ENCODE measurements at places on chromosomes 13 and 19.
A peak's percentile ranks its signal among the peaks of the same experiment; 100 is the strongest.

DNA sequence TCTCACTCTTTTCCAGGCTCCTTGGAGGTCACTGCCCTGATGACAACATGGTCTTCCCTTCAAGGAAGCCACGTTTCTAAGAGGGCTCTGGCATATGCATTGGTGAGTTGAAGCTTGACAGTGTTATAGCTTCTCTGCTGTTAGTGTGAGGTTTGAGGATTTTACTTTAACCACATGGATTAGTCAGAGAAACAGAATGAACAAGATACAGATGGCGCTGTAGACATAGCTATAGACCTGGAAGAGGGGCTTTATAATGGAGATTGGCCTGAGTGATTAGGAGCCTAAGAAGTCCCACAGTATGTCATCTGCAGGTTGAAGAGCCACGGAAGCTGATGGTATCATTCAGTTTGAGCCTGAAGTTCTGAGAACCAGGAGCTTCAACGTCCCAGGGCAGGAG is 18.4 kb upstream of the URI1 start:
- no peak overlapping the region for H3K4me3 ChIP-seq
- H3K36me3 ChIP-seq = no peaks in the 10 kb centered on the region
- H3K27ac ChIP-seq = no peak overlapping the region
- H3K27me3 ChIP-seq = no peaks in the 10 kb centered on the region
- H3K4me1 ChIP-seq = no peaks in the 10 kb centered on the region
- DNase-seq = no peak

GRCh38 chr19:16441661-16442162 is 30.1 kb downstream of the EPS15L1 start:
- no peaks in the 10 kb centered on the region for H3K27me3 ChIP-seq
- no peak for DNase-seq
- no peaks in the 10 kb centered on the region for H3K36me3 ChIP-seq
- H3K4me1 ChIP-seq = peaks cover 49% of the 10 kb centered on the region

GRCh38 chr13:94317063-94317491 is 162.4 kb downstream of the DCT start:
- H3K27ac ChIP-seq = no peak overlapping the region
- H3K4me3 ChIP-seq = no peak overlapping the region
- no peak for DNase-seq
- H3K27me3 ChIP-seq = no peaks in the 10 kb centered on the region
- H3K4me1 ChIP-seq = no peaks in the 10 kb centered on the region
- no peaks in the 10 kb centered on the region for H3K36me3 ChIP-seq

DNA sequence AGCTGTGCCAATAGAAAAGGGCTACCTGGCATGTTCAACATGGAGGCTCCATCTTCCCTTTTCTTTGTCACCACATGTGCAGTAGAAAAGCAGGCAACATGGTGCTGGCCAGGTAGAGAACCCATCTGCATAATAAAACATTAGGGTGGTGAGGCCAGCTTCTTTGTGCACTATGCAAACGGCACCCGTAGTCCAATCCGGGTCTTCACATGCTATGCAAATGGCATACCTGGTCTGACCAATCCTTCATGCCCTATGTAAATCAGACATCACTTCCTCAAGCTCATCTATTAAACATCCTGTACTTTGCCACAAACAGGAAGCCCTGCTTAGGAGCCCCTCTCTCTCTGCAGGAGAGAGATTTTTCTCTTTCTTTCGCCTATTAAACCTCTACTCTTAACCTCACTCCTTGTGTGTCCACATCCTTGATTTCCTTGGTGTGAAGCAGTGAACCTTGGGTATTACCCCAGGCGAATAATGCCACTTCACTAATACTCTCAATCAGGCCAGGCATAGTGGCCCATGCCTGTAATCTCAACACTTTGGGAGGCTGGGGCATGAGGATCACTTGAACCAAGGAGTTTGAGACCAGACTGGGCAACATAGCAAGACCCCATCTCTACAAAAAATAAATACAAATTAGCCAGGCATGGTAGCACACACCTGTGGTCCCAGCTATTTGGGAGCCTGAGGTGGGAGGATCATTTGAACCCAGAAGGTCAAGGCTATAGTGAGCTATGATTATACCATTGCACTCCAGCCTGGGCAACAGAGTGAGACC is 111.3 kb upstream of the MRI1 start:
- H3K27ac ChIP-seq = no peak overlapping the region
- DNase-seq = no peak
- H3K27me3 ChIP-seq = no peaks in the 10 kb centered on the region
- H3K4me3 ChIP-seq = no peak overlapping the region

GRCh38 chr19:28472843-28473242 is 740.1 kb downstream of the UQCRFS1 start:
- no peak overlapping the region for H3K4me3 ChIP-seq
- H3K27me3 ChIP-seq = no peaks in the 10 kb centered on the region
- DNase-seq = no peak
- no peaks in the 10 kb centered on the region for H3K4me1 ChIP-seq
- H3K36me3 ChIP-seq = no peaks in the 10 kb centered on the region

DNA sequence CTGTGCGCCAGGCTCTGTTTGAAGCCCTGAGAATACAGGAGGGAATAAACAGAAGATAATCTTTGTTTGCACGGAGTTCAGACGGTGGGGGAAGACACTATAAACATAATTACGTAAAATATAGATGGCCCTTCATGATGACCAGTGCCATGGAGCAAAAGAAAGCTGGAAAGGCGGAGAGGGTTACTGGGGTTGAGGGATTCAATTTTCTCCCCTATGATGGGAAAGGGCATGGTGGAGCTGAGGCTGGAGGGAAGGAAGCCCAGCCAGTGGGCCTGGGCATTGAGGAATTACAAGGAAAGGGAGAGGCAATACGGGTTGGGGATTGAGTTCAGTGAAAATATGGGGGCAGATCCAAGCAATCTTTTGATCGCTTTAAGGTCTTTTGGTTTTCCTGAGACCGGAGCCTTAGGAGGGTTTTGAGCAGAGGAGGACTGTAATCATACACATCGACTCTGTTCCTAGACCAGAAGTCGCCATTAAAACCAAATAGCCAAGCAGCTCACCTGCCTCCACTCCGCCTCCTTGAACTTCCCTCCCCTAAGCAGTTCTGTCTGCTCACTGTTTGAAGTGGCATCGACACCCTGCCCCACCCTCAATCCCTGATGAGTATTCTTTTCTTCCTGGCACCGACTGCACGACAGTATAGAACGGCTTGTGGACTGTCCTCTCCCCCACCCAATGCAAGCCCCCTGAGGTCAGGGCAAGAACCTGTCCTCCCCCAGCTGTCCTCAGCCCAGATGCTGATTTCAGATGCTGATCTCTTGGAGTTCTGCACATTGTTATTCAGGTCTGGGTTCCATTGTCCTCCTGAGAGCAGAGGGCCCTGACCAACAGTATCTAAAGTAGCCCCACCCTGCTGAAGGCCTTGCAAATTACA is 813 bp upstream of the ZNF296 start:
- no peaks in the 10 kb centered on the region for H3K36me3 ChIP-seq
- DNase-seq = no peak
- peak overlapping the region; percentile 66 for H3K27ac ChIP-seq
- peaks cover 53% of the 10 kb centered on the region for H3K4me1 ChIP-seq
- H3K27me3 ChIP-seq = no peaks in the 10 kb centered on the region

DNA sequence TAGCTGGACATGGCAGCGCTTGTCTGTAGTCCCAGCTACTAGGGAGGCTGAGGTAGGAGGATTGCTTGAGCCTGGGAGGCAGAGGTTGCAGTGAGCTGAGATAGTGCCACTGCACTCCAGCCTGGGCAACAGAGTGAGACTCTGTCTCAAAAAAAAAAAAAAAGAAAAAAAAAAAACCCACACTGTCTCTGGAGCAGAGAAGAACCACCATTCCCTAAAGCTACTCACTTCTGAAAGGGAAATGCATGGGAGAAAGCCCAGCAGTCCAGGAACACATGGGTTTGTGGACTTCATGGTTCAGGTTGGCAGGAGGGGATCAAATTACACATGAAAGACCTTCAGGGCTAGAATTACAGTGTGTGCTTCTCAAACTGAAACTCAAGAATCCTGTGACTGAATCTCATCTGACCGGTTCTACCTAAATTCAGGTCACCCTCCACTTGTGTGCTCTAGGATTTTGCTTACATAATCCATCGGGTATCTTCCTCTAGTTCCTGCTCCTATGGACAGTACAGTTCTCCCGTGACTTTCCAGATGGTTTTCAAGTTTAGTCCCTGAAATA is 30.2 kb upstream of the CPB2 start:
- DNase-seq = no peak
- no peak overlapping the region for H3K27ac ChIP-seq
- no peak overlapping the region for H3K4me3 ChIP-seq
- no peaks in the 10 kb centered on the region for H3K4me1 ChIP-seq
- no peaks in the 10 kb centered on the region for H3K36me3 ChIP-seq
- no peaks in the 10 kb centered on the region for H3K27me3 ChIP-seq

DNA sequence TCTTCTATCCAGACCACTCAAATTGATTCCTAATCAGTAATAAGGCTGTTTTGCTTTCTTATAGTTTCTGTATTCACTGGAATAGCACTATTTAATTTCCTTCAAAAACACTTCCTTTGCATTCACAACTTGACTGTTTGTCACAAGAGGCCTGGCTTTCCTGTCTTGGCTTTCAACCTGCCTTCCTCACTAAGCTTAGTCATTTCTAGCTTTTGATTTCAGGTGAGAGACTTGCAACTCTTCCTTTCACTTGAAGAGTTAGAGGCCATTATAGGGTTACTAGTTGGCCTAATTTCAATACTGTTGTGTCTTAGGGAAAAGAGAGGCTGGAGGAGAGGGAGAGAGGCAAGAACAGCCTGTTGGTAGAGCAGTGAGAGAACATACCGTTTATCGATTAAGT is 47.0 kb downstream of the SACS start:
- H3K4me1 ChIP-seq = no peaks in the 10 kb centered on the region
- DNase-seq = no peak
- H3K4me3 ChIP-seq = no peak overlapping the region
- no peak overlapping the region for H3K27ac ChIP-seq
- no peaks in the 10 kb centered on the region for H3K36me3 ChIP-seq

DNA sequence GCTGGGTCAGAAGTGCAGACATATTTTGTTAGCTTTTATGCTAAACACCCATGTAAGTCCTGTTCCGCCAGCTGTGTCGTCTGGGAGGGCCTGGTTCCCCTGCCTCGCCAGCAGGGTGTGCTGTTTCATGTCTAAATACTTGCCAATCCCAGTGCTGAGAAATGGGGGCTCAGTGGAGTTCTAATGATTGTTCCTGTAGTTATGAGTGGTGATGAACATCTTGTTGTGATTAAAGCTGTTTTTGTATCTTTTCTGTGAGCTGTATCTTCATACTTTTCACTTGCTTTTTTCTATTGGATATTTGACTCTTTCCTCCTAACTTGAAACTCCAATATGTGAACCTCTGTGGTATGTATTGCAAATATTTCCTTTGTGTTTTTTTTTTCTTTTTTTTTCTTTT is 32.7 kb downstream of the KDM4B start:
- H3K4me1 ChIP-seq = peaks cover 40% of the 10 kb centered on the region
- H3K27me3 ChIP-seq = no peaks in the 10 kb centered on the region
- no peak for DNase-seq
- no peak overlapping the region for H3K4me3 ChIP-seq
- H3K27ac ChIP-seq = peak overlapping the region; percentile 43

GRCh38 chr13:34224877-34225276 is 406.9 kb downstream of the RFC3 start:
- no peak overlapping the region for H3K27ac ChIP-seq
- H3K4me1 ChIP-seq = no peaks in the 10 kb centered on the region
- H3K4me3 ChIP-seq = no peak overlapping the region
- no peak for DNase-seq
- no peaks in the 10 kb centered on the region for H3K27me3 ChIP-seq

- no peak overlapping the region for H3K4me3 ChIP-seq
- H3K27me3 ChIP-seq = no peaks in the 10 kb centered on the region
- no peaks in the 10 kb centered on the region for H3K4me1 ChIP-seq
- no peak for DNase-seq
- no peak overlapping the region for H3K27ac ChIP-seq
- H3K36me3 ChIP-seq = no peaks in the 10 kb centered on the region
Measured at GRCh38 chr13:33865945-33866344, 48.0 kb downstream of the RFC3 start.

DNA sequence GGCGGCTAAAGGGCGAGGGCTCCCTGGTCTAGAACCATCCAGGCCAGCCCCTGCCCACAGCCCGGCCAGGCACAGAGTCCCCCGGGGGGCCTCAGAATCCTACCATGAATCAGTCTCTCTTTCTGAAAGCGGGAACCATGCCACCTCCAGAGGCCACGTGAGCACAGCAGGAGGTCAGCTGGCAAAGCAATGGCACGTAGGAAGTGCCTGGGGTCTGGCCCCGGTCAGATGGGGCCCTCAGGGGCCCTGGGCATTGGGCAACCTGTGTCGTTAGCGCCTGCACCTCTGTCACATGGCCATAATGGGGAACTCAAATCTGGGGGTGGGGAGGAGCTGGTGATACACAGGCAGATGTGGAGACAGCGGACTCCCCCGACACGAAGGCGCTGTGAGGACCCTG is 8.8 kb downstream of the MFSD12 start:
- DNase-seq = no peak
- peaks cover 8% of the 10 kb centered on the region for H3K4me1 ChIP-seq
- H3K36me3 ChIP-seq = no peaks in the 10 kb centered on the region
- H3K27me3 ChIP-seq = no peaks in the 10 kb centered on the region
- no peak overlapping the region for H3K4me3 ChIP-seq

Measured in vagina (tissue), 2 donors.